ENCODE measurements at places on chromosomes 12 and 14.

DNA sequence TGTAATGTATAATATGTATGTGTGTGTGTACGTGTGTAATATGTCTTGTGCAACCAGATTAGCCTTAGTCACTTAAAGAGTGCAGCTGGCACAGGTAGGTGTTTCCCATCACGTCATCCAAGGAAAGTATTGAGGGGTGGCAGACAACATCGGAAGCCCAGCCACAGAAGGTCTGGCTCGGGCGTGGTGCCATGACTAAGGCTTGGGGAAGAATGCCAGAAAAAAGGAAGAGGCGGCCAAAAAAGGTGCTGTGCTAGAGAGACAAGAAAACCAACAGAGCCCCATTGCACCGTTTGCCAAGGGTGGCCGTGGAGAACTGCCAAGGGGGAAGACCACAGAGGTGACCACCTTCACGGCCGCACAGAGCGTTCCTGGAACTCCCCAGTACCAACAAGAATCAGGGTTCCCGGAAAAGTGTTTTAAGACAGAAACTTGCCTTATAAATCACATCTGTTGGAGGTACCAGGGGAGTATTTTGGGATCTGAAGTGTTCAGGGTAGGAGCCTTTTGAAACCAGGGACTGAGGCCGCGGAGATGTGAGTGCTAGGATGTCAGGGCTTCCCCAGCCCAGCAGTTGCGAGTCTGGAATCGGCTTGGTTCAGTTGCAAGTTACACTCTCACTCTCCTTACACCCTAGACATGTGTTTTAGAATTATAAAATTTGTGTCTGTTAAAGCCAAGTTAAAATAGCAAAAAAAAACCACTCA, 131.2 kb upstream of the DYRK2 start:
- no peak for DNase-seq

DNA sequence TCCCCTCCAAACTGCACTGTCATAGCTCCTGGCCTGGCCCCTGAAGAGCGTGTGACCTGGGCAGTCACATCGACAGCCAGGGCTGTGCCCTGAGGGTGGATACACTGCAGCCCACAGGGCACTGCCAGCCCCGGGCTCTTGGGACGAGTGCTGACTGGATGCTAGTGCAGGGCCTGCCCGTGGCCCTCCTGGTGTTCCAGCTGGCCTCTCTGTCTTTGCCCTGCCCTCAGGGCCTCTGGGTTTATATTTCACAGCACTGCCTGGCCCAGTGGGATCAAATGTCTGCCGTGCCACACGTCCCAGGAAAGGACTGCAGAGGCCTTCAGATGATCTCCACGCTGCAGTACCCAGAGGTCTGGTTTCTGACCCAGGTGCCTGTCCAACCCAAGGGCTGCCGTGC, 10.1 kb upstream of the CCDC197 start:
- no peak for DNase-seq

DNA sequence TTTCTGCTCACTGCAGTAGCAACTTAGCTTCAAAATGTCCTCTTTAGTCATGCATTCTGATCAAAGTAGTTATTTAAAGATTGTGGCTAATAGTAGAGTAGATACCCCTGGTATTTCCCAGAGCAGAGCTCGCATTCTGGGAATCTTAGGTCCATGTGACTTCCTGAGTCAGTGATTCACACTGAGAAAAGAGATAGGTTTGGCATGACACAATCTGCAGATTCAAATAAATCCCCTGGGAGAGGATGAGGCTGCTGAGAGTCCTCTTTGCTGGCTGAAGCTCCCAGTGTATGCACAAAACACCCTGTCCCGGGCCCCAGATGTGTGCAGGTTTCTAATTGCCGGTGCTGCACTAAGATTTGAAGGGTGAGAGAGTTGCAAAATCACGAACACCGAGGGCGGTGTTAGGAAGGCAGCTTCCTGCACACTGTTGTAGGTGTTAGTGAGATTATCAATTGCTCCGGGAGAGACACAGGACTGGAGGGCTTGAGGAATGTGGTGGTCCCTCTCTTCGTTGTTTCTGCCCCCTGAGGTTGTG, 233.2 kb downstream of the NRXN3 start:
- no peak for DNase-seq

- DNase-seq = no peak
Observed at GRCh38 chr12:106192659-106193393, 54.1 kb upstream of the NUAK1 start.

- no peak for DNase-seq
Observed at GRCh38 chr14:99564256-99564925, 39.6 kb downstream of the CCDC85C start.

DNA sequence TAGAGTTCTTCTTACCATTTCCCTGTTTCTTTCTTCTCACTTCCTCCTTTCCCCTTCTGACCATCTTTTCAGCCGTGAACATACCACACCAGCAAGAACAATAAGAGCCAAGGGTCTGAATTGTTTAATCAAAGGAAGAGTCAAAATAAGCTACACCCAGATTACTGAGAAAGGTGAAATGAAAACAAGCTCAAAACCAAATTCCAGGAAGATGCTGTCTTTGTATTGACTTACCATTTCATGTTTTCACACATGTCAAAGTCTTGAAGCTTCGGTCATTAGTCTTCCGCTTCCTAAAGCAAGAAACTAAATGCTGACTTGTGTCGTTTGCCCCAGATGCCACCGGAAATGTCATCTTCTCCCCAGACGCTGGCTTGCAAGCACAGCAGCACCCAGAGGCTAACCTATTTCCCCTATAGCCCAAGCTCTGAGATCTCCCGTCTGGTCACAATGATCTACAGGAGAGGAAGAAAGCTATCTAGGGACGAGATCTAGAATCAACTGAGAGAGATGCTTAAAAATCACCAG, 136.5 kb upstream of the AMIGO2 start:
- no peak for DNase-seq

- no peak for DNase-seq
Observed at GRCh38 chr12:131082290-131083194, 128.8 kb downstream of the ADGRD1 start.

- DNase-seq = no peak
Observed at GRCh38 chr12:91804533-91804932, 341.1 kb downstream of the BTG1 start.

GRCh38 chr12:96719660-96720362, 187.2 kb upstream of the NEDD1 start:
- no peak for DNase-seq

- DNase-seq = no peak
Observed at GRCh38 chr14:51225751-51226150, 14.3 kb upstream of the TMX1 start.

GRCh38 chr12:3595721-3596120, 104.7 kb downstream of the PRMT8 start:
- no peak for DNase-seq

DNA sequence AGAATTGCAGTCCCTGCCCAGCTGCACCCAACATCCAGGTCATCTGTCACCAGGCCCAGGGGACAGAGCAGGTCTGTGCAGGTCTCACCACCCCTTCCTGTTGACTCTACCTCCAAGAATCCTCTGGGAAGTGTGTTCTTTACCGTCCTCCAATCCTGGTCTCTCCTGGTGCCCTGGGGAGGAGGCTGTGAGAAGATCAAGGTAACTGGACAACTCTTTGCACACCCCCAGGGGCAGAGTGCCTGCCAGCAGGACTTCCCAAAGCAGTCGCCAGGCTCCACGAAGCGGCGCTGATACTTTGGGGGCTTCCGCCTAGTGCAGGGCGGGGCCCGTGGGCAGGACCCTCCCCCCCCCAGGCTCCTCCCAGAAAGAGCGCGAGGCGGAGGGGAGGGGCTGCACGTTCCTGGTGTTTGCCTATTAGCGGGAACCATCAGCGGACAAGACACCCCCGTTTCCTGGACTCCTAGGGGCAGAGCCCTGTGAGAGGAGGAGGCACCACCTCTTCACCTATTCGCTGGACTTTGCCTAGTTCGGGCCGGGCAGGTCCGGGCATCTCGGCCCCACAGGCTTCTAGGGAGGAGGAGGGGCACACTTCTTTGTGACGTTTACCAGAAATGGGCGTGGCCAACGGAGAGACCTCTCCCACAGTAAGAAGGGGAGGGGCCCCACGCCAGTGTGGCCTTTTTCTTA, 918.0 kb downstream of the AACS start:
- DNase-seq = peak; percentile 66

- peak; percentile 72 for DNase-seq
Observed at GRCh38 chr14:105300542-105301102, at the start of gene BRF1. TSS of gene BRF1 (minus strand) at chr14:105301001. CDS start at chr14:105300629, 372 bp downstream.

- DNase-seq = no peak
Observed at GRCh38 chr12:32158525-32158924, 51.9 kb downstream of the BICD1 start.

GRCh38 chr12:93882763-93883162, 205.6 kb downstream of the CRADD start:
- no peak for DNase-seq

DNA sequence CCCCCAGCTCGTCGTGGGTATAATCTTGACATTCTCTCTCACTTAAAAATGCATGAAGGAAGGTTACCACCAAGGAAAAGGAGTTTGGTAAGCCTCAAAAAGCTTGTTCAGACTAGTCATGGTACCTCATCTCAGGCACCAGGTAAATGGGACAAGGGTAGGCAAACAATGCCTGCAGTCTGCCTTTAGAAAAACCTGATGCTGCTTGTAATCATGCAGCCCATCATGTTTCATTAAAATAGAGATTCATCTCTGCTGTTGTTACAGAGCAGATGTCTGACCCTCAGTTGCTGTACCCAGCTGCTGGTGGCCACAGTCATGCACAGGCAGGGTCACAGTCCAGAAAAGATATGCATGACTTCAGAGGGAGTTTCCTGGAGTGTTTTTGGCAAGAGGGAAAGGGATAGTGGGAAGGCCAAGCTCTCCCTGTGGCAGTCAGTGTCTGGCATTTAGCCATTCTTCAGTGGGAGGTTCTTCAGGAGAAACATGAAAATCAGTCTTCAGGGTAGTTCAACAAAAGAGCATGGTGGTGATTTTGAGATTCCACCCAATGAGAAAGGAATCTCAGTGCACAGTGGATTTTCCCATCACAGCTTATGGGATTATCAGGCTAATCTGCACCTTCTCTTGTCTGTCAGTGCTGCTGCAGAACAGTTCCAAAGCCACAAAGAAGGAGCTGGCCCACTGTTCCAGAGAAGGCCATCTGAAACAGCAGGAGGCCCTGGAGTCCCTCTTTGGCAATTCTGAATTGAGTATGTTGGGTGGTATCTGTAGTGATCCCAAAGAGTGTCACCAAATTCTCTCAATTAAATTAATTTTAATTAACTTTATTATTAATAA, 202.7 kb upstream of the FRMD6 start:
- DNase-seq = no peak

- DNase-seq = no peak
Observed at GRCh38 chr12:95942101-95942523, 302 bp downstream of the CCDC38 start.

DNA sequence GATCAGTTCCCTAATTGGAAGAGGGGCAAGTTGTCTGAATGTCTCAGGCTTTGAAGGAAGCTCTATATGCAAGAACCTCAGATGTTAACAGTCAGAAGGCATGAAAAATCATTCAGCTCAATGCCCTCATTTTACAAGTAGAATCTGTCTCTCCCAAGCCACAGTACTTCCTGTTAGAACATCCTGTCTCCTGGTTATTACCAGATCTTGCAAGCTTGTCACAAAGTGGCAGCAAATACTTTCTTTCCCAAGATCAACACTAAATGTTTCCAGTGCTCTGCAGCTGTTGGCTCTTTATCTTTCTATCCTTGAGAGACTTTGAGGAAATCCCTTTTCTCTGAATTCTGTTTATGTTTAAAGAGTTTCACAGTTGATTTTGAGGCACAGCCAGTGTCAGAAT, 235.5 kb downstream of the AKAP6 start:
- no peak for DNase-seq

DNA sequence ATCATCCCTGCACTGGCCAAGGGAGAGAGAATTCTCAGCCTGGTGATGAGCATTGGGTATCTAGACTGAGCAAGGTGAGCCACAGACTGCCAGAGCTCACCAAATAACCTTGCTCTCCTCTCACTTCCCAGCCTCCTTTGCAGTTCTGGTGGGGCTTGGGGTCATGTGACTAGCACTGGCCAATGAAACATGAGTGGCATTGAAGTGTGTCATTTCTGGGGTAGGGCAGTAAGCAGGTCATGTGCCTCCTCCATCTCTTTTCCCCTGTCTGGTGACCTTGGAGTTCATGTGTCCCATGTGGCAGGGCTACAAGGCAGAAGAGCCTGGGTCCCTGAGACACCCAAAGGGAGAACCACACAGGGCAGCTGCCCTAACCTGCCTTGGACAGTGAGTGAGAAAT, 3.6 kb upstream of the KRT72 start:
- no peak for DNase-seq

- no peak for DNase-seq
Observed at GRCh38 chr12:3292677-3293412, 198.2 kb upstream of the PRMT8 start.

DNA sequence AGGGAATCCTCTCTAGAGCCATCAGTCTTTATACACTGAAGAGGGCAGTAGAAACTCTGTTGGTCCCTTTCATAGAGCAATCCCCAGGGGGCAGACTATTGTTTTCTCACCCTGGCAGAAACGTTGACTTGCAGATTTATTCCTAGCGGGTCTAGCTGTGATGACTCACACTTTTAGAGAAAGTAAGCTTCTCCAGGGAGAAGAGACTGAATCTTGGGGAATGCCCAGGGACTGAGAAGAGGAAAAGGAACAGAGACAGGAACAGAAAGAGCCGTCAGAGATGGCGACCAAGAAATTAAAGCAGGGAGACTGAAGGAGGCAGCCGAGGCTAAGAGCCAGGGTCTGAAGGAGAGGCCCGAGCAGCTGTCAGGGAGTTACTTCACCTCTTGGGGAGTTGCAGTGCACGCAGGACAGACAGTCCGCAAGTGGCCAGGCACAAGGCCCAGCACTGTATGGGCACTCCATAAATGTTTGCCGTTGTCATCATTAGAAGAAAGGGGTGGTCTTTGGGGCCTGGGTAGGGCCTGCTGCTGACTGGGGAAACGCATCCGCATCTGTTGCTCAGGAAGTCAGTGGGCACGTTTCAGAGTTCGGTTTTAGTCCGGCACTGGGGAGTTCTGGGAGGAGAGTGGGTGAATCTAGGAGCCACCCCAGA, 13.0 kb downstream of the PLEKHG6 start:
- DNase-seq = no peak

GRCh38 chr12:106045251-106045674, 93.5 kb downstream of the NUAK1 start:
- no peak for DNase-seq

- no peak for DNase-seq
Observed at GRCh38 chr14:36784541-36784940, 122.9 kb downstream of the PAX9 start.

DNA sequence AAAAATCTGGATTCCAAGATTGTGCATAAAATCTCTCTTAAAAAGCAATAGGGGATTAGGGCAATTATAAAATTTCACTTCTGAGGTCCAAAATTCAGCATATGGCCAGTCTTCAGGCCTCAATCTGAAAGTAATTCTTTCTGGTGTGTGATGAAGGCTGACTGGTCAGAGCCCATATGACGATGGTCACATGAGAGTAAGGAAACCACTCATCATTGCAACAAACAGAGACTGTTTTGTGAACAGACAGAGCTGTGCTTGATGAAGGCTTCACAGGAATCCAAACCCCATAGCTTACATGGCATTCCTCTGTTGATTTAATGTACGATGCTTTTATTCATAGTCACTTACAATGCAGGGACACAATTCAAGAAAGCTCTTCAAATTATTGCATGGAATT, 238.1 kb downstream of the APAF1 start:
- DNase-seq = no peak

GRCh38 chr14:92105893-92106142, 564 bp downstream of the ATXN3 start:
- no peak for DNase-seq

GRCh38 chr14:91280129-91280528, 35.6 kb upstream of the GPR68 start:
- DNase-seq = no peak
